ENCODE measurements at places on chromosomes 16 and 17.

DNA sequence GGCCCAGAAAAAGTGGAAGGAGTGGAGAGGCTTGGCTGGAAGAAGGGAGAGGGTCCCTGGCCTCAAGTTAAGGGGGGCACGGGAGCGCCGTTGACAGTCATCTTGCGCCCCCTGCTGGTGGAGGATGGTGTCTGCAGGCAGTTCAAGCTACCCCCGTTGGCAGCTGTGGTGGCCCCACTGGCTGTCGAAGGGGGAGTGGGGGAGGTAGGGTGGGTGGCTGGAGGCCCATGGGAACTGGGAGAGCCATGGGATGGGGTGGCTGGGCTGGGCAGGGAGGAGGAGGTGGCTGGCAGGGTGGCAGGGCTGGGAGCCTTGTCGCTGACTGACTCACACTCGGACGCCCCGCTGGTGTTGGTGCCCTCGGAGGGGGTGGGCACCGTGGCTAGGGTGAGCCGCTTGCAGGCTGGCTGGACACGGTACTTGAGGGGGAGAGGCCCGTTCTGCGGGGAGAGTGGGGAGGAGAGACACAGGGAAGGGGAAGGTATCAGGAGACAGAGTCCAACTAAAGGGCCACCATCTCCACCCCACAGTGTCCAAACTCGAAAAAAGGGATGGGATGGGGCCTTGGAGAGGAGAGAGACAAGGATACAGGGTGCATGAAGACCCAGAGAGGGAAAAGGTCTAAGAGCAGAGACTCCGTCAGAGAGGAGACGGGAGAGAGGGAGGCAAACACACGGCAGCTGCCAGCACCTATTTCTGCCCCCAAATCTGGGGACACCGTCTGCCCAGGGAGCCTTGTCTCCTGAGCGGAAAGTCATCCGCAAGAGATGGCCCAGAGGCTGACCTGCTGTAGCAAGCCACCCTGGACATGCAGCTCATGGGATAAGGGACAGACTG is 5.2 kb downstream of the CISD3 start:
- DNase-seq, result peak; percentile 75

GRCh38 chr16:13436641-13437412 is 483.1 kb upstream of the ERCC4 start:
- no peak for DNase-seq

DNA sequence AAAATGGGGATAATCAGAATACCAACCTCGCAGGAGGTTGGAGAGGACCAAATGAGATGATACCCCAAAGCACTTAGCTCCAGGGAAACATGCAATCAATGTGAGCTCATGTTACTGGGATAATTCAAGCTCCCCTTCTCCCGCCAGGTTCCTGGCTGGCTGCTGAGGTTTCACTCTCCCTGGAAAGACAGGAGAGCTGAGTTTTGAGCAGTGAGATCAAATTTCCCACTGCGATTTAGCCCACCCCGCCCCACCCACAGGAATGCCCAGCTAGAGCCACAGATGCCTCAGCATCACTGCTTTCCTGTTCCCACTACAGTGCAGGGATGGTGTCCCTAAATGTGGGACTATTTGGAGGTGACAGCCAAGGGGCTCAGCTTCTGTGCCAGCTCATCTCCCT is 56.7 kb downstream of the ZNF423 start:
- DNase-seq, result no peak

DNA sequence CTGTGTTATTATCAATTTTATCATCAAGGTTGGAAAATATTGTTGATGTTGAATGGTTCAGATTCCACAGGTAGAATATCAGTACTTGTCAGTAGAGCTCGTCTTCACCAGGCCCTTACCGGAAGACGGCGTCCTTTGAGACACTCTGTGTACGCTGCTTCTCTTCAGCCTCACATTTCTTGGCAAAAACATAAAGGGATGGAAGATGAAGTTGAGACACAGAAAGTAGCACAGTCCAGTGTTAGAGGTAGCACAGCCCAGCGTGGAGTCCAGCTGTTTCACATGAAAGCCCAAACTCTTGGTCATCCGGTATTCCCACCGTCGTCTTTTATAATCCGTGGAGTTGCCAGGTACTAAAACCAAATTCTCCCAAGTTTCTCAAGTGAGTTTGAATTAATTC is 30.4 kb downstream of the ATP2C2 start:
- no peak for DNase-seq

DNA sequence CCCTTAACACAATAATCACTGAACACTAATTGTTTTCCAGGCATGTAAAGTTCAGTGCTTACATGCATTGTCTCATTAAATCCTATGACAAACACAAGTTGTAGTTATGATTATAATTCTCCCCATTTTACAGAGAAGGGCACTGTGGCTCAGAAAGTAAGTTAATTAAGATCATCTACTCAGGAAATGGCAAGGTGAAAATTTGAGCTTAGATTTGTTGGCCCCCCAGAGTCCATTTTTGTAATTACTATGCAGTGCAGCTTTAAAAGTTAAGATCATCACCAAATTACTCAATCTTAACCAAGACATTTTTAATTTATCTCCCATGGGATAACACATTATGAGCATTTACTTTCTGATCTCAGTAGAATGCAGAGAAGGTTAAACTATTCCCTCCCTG is 34.2 kb upstream of the CCL1 start:
- DNase-seq, result no peak

GRCh38 chr17:75245011-75245410 is 16.4 kb downstream of the GGA3 start:
- DNase-seq, result no peak

GRCh38 chr16:57987441-57988177 is 12.9 kb downstream of the ZNF319 start:
- no peak for DNase-seq

DNA sequence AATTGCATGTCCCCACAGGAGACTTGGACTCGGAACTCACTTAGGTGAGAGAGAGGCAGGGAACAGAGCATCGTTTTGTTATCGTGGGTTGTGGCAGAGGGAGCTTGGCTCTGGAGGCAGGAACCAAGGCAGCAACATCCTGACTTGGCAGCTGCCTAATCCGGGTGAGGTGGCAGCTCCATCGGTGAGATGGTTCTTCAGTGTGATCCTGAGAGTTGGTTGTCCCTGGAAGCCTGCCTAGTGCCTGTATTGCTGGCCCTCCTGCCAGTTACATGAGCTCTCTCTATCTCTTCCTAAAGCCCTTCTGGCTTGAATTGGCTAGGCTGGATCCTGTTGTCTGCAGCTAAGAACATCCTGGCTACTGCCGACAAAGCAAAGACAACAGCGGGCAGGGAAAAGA is 19.9 kb upstream of the SEC14L1 start:
- DNase-seq, result no peak

- no peak for DNase-seq
Measured at GRCh38 chr17:8362651-8363332, 13.7 kb downstream of the KRABD2 start.

GRCh38 chr17:15891318-15891717 is 53.6 kb upstream of the ADORA2B start:
- DNase-seq, result no peak

DNA sequence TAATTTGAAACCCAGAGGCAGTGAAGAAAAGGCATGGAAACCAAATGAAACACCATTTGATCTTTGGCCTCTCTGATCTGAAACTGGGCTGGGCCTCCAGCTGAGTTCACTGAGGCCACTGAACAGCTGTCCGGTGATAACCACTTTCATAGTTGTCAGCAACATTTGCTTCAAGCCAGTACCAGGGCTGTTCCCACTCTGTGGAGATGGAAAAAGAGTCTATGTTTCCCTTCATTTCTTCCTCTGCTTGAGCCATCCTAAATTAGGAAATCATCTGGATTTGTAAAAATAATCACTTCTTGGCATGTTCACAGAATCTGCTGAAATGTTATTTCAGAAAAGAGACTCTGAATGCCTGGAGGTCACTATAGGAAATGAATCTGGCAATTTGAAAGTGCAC is 119.3 kb downstream of the STX8 start:
- no peak for DNase-seq

DNA sequence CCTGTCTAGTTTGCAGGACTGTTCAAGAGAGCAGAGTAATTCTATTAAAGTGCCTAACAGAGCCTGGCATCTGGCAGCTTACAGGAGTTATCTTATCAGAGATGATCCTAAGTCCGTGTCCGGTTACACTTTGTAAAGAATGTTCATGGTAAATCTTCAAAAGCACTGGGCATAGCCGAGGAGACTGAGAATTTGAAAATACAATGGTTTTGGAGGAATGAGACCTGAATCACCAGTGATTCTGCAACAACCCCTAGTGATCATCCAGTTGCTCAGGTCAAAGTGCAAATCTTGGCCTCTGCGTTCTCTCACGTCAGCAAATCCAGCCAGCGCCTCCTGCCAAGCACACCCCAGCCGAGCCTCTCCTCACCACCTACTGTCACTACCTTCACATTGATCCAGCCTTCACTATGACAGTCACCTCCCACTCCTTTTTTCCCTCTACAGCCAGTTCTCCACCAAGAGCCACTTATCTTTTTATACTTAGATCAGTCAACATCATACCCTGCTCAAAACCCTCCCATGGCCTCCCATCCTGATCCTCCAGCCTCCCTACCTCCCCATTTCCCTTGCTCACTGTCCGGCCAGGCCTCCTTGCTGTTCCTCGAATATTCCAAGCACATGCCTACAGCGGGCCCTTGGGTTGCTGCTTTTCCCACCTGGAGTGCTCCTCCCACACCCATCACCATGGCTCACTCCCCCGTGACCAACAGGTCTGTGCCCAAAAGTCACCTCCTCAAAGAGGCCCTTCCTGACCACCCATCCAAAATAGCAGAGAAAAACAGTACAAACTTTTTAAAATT is 57.4 kb upstream of the ERN1 start:
- no peak for DNase-seq

DNA sequence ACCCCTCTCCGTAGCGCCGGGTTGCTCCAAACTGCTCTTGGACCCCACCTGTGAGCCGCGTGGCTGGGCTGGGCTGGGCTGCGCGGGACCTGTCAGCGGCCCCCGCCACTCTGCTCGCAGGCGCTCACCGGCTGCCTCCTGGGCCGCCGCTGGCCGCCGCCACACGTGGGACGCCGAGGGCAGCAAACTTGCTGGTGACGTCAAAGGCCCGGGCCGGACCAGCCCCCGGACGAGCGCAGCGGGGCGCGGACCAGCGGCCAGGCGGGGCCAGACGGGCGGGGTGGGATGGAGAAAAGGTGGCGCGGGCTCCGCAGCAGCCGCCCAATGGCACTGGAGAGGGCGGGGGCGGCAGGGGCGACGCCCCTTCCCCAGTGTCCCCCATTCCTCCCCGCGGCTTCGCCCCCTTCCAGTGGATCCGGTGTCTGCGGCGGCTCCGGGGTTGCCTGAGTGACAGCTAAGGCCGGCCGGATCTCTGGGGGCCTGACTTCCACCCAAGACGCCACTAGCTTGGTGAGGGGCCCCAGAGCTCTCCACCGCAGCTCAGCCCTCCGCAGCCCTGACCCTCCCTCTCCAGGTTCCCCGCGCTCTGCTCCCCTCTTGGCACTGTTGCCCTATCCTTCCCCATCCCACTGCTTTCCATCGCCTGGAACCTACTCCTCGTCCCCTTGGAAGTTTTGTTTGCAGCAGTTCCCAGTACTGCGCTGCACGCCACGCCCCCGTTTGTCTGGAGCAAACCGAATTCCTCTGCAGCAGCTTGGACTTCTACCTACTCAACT is at the start of gene HS3ST3A1:
Gene HS3ST3A1 (minus strand): TSS at position 154 of the 776 bp plus-strand sequence. CDS start 800 bp downstream, outside the sequence.
- no peak for DNase-seq

GRCh38 chr17:44935116-44935515 is 12.5 kb downstream of the KIF18B start:
- no peak for DNase-seq

DNA sequence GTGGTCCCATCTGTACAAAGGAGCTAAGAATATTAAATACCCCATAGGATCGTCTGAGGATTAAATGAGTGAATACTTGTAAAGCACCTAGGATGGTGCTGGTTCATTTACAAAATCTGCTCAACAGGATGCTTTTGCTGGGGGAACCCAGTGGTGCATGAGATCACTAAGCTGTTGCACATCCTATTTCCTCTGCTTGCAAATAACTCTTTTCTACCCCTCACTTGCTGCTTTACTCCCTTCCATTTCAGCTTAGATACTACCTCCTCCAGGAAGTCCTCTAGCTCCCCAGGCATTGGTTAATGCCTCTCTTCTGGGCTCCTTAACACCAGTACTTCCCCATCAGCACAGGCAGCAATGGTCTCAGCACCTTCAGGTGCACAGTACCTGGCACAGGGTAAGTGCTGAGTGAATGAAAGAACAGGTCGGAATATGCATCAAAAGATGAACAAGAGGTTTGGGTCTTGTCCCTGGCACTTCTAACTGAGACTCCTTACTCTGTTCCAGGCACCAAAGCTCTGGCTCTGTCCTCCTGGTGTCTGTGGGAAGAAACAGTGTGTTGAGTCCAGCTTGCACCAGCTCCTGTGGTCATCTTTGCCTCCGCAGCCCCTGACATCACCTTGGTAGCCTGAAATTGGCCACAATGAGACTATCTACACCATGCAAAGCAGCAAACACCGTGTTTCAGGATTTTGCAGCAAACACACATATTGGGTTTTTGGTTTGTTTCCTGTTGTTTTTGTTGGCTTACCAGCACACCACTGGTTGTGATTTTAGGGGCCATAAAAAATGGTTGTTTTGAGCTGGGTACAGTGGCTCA is 24.1 kb upstream of the IL21R start:
- DNase-seq, result no peak

DNA sequence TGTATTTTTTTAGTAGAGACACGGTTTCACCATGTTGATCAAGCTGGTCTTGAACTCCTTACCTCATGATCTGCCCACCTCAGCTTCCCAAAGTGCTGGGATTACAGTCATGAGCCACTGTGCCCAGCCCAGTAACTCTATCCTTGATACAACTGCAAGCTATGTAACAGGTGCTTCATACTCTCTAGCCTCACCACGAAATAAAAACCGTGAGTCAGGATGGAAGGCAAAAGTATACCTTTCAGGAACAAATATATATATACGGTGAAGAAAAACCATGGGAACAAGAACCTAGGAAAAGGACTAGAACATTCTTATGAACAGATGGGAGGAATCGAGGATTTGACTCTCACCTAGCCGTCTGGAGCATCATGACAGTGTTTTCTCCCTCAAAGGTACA is 9.6 kb upstream of the FBF1 start:
- no peak for DNase-seq

DNA sequence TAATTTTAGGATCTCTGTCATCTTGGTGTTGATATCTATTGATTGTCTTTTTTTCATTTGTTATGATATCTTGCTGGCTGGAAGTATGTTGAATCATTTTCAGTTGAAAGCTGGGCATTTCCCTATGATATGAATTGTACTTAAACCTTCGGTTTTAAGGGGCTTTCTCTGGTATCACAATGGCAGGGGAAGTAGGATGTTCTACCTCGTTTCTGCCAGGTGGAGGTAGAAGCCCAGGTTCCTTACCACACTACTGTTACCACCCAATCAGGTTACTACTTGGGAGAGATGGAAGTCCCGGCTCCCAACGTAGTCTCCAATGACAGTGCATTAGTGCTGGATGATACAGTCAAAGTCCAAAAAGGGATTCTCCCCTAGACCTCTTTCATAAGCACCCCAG is 281.7 kb upstream of the TBX2 start:
- DNase-seq, result no peak

GRCh38 chr17:10114931-10115535 is 83.4 kb downstream of the GAS7 start:
- no peak for DNase-seq

- no peak for DNase-seq
Measured at GRCh38 chr17:6639014-6639585, 1.4 kb downstream of the KIAA0753 start.

Measured in stimulated activated CD4-positive, alpha-beta T cell treated with anti-CD3 and anti-CD28 coated beads, Interleukin-4, amount 100 ng/mL, for 48 hours (primary cell).